Thyroid gland (tissue), 4 donors: ENCODE measurements at places on chromosomes 6 and 20. TPM values are rescaled to one million over a fixed set of nuclear protein-coding genes. Genes with fewer than 3 reads are reported as not detected.

GRCh38 chr6:150005761-150006651 lies 19.3 kb downstream of the RAET1L start:
- H3K27ac ChIP-seq = no peak overlapping the region
- H3K4me3 ChIP-seq = no peak overlapping the region
- H3K36me3 ChIP-seq = no peaks in the 10 kb centered on the region
- no peak for DNase-seq
- H3K4me1 ChIP-seq = no peaks in the 10 kb centered on the region

DNA sequence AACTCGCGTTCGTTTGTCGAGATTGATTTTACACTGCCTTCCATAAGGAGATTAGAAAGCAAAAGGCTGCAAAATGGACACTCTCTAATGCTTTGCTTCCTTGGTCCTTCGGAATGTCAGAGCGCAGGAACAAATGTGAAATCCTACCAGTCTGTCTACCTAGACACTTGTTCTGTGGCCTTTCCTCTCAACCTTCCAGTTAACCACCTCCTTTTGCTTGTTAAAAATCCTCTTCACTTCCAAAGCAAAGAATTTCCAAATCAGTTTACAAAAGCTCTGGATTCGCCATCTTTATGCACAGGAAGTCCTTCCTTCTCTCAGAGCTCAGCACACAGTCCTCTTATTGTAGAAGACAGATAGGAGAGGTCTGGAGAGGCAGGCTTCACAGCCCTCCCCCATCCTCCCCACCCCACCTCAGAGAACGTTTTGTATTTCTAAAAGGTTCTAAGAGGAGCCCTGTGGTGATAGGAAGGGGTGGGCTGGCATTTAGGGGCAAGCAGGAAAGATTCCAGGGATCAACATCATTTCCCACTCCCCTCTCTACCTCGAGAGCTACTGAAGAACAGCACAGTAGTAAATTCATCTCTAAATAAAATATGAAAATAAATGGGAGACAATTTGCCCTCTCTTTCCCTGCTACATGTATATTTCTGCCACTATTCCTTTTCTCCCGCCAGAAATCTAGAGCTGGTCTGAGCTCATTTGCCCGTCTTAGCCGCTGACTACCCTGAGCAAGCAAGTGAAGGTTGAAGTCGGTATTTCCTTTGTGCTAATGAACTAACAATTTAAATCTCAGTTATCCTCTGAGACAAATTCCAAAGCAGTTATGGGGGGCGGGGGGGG lies 18.9 kb downstream of the TFAP2A start:
- H3K27ac ChIP-seq = no peak overlapping the region
- no peaks in the 10 kb centered on the region for H3K36me3 ChIP-seq
- no peak overlapping the region for H3K4me3 ChIP-seq
- no peaks in the 10 kb centered on the region for H3K4me1 ChIP-seq
- no peak for DNase-seq

- no peak overlapping the region for H3K27ac ChIP-seq
- no peak for DNase-seq
- no peaks in the 10 kb centered on the region for H3K27me3 ChIP-seq
- H3K4me1 ChIP-seq = peaks cover 12% of the 10 kb centered on the region
- H3K4me3 ChIP-seq = no peak overlapping the region
- no peaks in the 10 kb centered on the region for H3K36me3 ChIP-seq
These were observed 129.7 kb upstream of the FAM83B start for GRCh38 chr6:54716877-54717276.

C6orf58 gene
- not detected for total RNA-seq

PRDM1 gene
- 7.5 TPM for total RNA-seq

GRCh38 chr6:168349718-168350210 lies 30.2 kb upstream of the DACT2 start:
- no peak overlapping the region for H3K4me3 ChIP-seq
- no peak overlapping the region for H3K27ac ChIP-seq
- no peak for DNase-seq
- H3K27me3 ChIP-seq = no peaks in the 10 kb centered on the region

LY6G6D gene
- not detected for total RNA-seq

DNA sequence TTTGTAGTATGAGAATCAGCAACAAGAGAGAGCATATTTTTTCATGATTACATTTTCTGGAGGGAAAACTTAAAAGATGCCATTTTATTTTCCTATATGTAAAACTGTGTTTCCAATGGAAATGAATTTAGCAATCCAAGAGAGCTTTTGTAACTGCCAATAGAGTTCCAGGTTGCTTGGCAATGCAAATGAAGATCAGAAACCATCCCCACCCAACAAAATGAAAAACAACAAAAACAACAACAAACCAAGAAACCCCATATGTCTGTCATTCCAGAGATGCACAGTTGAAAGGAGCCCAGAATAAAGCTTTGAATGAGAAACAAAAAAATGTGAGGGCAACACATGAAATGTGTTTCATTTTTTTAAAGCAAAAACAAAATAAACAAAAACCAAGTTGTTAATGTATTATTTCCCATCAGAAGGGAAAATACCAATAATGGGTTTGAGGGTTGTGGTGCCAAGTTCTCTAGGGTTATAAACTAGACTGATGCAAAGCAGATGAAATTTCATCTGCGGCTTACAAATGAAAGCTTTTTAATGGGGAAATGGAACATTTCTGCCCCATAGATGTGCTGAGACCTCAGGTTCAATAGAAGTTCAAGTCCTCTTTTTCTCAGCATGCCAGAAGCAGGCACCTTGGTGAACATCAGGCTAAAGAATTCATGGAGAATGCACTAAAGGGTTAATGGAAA lies 121.5 kb upstream of the MCHR2 start:
- H3K27ac ChIP-seq = no peak overlapping the region
- DNase-seq = no peak
- H3K27me3 ChIP-seq = no peaks in the 10 kb centered on the region
- H3K4me1 ChIP-seq = no peaks in the 10 kb centered on the region

CAP2 gene
- total RNA-seq = 9.6 TPM

CCM2L gene
- total RNA-seq = 16.0 TPM

DNA sequence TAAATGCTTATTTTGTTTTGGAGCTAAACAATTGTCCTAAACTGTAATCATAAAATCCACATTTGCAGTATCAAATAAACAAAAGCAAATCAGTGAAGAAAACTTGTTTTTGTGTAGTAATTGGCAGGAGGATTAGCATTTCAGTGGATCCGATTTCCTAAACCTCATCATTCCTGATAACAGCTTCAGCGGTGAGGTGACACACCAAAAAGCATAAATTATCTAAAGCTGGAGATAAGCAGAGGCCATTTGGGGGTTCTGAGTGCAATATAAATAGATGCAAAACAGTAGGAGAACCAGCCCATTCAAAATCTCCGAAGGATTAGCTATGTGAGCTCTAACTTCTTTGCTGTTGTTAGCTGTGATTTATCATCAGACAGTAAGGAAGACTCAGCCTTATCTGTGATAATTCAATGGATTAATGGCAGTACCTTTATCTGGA lies 235.8 kb downstream of the EPHA7 start:
- no peaks in the 10 kb centered on the region for H3K27me3 ChIP-seq
- DNase-seq = no peak
- H3K4me1 ChIP-seq = no peaks in the 10 kb centered on the region
- H3K36me3 ChIP-seq = no peaks in the 10 kb centered on the region
- no peak overlapping the region for H3K27ac ChIP-seq
- no peak overlapping the region for H3K4me3 ChIP-seq

DNA sequence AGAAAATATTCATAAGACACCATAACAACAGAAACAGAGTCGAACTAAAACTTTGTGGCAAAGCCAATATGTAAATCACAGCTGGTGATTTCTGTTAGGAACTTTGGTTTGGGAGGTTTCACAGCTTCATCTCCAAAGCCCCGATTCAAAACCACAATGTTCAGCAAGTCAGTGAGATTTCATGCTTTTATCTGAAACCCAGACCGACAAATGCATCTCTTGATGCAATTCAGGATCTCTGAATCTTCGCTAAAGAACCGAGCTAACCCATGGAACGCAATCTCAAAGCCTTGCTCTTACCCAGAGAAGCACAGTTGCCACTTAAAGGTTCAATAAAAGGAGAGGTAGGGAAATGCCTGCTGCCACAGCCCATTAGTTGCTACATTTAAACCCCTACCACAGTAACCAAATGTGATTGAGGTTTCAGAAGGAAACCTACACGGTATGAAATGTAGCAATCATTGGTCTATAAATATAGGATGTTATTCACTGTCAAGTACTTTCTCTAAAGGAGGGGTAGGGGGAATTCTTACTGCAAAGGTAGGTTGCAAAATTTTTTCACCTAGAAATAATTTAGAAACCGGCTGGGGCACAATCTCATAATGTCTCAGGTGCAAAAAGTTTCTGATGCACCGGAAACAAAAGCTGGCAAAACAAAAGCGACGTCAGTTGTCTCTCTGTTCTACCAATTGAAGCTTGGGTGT lies 381.0 kb upstream of the ARID1B start:
- no peak for DNase-seq
- H3K27ac ChIP-seq = peak overlapping the region; percentile 85
- no peaks in the 10 kb centered on the region for H3K36me3 ChIP-seq
- no peak overlapping the region for H3K4me3 ChIP-seq

DNA sequence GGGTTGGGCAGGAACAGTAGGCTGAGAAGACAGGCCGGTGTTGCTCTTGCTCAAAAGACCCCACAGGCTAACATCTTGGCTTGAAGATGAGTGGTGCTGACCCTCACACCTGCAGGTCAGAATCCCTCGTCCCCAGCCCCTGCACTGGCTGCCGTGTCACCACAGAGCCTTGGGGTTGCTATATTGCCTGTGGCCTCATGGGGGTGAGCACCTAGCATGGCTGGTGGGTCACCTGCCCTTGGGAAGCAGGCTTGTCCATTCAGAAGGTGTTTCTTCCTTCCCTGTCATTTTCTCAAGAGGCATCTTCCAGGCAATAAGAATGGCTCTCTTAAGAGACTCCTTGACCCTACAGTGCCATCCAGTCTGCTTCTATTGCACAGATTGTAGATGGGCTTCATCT lies 7.7 kb downstream of the SLC22A16 start:
- no peaks in the 10 kb centered on the region for H3K4me1 ChIP-seq
- no peak overlapping the region for H3K4me3 ChIP-seq
- no peak overlapping the region for H3K27ac ChIP-seq
- H3K36me3 ChIP-seq = no peaks in the 10 kb centered on the region
- no peaks in the 10 kb centered on the region for H3K27me3 ChIP-seq
- no peak for DNase-seq

DNA sequence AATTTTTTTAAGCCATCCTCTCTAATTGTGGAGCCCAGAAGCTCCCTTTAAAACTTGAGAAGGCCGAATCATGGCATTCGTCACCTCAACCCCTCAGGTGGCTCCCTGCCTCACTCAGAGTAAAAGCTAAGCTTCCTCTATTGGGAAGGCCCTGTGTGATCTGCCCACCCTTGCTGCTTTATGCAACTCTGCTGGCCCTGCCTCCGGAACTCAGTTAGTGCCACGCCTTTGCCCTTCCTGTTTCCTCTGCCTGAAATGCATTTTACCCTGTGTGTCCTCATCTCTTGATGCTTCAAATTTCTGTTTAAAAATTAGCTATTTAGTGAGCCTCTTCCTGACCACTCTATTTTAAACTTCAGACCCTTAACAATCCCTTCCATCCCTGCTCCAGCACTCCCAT lies 5.7 kb downstream of the PACRG start:
- H3K4me1 ChIP-seq = no peaks in the 10 kb centered on the region
- no peaks in the 10 kb centered on the region for H3K27me3 ChIP-seq
- no peak for DNase-seq
- H3K27ac ChIP-seq = no peak overlapping the region
- no peaks in the 10 kb centered on the region for H3K36me3 ChIP-seq

ATP6V1G2 gene
- 2.9 TPM for total RNA-seq
